Mesenteric fat pad (tissue), 1 donor: ENCODE measurements at places on chromosomes 1 and 21. TPM values are rescaled to one million over a fixed set of nuclear protein-coding genes. Genes with fewer than 3 reads are reported as not detected.

The ITLN2 gene
- not detected for total RNA-seq

The OR10J1 gene
- not detected for total RNA-seq

GRCh38 chr1:117295001-117295400 lies 72.2 kb upstream of the MAN1A2 start:
- DNase-seq, result no peak

DNA sequence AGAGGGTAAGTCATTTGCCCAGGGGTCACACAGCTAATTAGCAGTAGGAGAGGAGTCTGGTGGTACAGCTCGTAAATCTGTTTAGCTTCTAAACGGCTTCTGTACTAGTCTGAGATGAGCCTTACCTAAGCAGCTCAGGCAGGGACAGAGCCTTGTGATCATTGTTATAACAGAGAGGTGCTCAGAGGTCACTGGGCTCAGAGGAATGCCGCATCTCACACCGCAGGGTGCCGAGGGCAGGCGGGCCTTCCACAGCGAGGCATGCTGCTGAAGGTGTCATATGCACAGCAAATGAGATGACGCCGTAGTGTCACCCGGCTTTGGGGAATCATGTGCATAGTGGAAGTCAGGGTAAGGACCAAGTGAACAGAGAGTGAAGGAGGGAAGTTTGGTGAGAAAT lies 305.2 kb upstream of the FMN2 start:
- no peak for DNase-seq

The LMX1A gene
- total RNA-seq, result 0.32 TPM

- peak; percentile 77 for DNase-seq
Measured at GRCh38 chr1:203186446-203187303, at the start of gene CHI3L1. Gene CHI3L1 (minus strand): TSS chr1:203186704. CDS start chr1:203186623, 81 bp downstream.

- DNase-seq, result no peak
Measured at GRCh38 chr1:206635978-206636345, 626 bp downstream of the DYRK3 start.

DNA sequence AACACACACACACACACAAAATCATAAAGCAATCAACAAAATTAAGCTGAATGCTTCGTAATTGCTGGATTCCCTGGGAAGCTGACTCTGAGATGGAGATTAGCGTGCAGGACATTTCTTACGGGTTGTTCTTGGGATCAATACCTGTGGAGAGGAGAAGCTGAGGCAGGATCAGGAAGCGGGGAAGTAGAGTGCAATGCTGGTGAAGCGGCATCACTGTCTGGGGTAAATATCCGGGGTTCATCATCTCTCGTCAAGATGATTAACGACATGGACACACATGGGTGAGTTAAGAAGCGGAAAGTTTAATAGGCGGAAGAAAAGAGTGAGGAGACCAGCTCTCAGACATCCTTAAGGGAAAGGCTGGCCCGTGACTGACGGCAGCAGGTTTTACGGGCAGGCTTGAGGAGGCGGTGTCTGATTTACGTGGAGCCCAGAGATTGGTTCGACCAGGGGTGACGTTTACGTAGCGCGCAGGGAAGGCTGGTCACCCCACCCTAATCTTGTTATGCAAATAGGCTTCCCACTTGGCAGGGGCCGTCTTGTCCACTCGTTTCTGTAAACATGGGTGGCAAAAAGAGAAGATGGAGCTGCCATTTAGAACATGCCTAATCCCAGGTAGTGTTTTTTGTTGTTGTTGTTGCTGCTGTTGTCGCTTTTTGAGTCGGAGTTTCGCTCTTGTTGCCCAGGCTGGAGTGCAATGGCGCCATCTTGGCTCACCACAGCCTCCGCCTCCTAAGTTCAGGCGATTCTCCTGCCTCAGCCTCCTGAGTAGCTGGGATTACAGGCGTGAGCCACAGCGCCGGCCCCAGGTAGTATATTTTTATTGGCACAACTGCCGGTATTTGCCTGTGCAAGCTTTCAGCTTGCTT lies 135.6 kb upstream of the KCNJ15 start:
- no peak for DNase-seq

- DNase-seq, result no peak
Measured at GRCh38 chr1:84000954-84001495, 2.1 kb upstream of the TTLL7 start.

GRCh38 chr1:26779098-26779668 lies 8.6 kb upstream of the PIGV start:
- DNase-seq, result no peak

GRCh38 chr21:41706678-41707077 lies 60.2 kb downstream of the RIPK4 start:
- DNase-seq, result no peak

- no peak for DNase-seq
Measured at GRCh38 chr21:43609501-43610340, 49.6 kb downstream of the HSF2BP start.

The TEDDM1 gene
- not detected for total RNA-seq

DNA sequence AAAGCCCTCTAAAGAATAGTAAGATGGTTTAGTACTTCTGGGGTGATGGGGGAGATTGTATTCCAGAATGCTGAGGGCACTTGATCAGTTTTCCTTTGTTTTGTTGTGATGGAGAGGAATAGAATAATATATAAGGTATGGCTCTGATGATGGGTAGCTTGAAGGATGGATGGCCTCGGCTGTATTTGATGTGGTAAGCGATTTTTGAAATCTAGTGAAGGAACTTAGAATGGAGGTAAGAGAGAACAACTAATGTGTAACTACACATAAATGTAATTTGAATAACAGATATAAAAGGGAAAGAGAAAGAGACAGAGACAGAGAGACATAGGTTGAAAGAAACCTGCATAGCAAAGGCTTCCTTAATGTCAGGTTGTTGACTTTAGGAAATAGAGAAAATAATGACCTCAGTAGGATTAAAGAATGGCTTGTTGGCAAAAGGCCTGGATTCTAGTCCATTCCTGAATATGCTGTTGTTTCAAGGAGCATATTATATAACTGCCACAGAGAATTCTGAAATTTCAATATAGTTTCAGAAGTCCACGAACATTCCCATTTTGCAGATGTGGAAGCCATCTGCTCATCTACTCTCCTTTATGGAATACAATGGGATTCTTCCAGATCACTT lies 58.7 kb downstream of the NIBAN1 start:
- DNase-seq, result no peak

- DNase-seq, result no peak
Measured at GRCh38 chr1:224067621-224068457, 46.1 kb upstream of the FBXO28 start.

GRCh38 chr1:51525295-51525694 lies 6.2 kb upstream of the EPS15 start:
- DNase-seq, result no peak

GRCh38 chr1:92862605-92863004 lies 30.8 kb downstream of the RPL5 start:
- DNase-seq, result no peak

DNA sequence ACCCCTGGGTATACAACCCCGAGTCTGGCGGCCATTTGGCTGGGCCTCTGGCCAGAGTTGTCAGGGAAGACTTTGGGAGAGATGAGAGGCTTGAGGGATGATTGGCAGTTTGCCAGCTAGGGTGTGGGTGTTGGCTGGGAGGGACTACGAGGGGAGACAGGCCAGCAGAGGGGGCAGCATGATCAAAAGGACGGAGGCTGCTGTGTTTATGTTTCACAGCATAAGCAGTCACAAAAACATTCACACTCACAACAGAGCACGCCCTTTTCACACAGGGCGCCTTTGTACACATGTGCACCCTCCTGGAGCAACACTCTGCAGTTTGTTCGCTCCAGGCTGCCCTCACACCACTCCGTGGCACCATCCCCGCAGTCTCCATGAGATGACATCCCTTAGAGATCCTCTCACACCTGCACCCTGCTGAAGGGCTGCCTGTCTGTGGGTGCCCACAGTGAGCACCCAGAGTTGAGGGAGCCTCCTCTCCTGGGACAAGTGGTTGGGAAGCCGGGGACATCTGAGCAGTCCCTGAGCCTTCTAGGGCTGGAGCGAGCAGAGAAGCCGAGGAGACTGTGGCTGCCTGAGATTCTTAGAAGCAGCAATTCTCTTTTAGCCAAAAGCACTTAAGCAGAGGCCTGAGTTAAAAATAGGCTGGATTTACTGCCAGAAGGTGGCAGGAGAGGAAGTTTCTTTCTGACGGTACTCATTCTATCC lies 15.4 kb downstream of the EFNA3 start:
- DNase-seq, result no peak

The CELF3 gene
- total RNA-seq, result not detected

GRCh38 chr1:202692959-202693555 lies 17.2 kb downstream of the SYT2 start:
- no peak for DNase-seq

GRCh38 chr1:92505015-92505692 lies 18.4 kb upstream of the GFI1 start:
- DNase-seq, result no peak

DNA sequence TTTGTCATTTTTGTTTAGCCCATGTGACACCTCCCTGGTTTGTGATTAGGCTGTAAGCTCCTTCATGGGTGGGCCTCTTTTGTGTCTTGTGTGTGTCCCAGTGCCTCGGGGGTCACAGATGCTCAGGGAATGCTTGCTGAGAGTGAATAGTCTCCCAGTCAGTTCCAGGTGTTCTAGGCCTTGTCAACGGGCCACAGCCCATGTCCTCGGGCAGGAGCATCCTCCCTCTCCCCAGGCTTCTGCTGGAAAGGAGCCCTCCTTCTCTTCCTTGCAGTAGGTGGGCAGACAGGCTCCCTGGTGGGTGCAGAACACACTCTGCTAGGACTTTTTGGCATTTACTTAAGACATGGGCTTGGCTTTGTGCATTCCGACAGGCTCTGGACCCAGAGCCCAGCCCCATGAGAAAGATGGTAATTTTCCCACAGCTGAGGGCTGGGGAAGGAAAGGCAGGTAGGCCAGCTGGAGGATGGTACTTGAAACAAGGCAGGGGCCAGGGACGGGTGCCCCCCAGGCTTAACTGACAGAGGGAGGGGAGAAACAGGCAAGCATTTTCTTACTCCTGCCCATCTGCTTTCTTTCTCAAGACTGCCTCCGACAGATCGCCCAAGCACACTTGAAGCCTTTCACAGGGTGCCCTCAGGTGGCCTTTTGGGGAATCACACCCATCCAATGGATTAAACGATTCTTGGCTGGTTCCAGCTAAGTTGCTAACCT lies 7.1 kb upstream of the CPLANE2 start:
- peak; percentile 89 for DNase-seq

The NBPF10 gene
- 3.4 TPM for total RNA-seq

The HUNK gene
- total RNA-seq, result 0.55 TPM

DNA sequence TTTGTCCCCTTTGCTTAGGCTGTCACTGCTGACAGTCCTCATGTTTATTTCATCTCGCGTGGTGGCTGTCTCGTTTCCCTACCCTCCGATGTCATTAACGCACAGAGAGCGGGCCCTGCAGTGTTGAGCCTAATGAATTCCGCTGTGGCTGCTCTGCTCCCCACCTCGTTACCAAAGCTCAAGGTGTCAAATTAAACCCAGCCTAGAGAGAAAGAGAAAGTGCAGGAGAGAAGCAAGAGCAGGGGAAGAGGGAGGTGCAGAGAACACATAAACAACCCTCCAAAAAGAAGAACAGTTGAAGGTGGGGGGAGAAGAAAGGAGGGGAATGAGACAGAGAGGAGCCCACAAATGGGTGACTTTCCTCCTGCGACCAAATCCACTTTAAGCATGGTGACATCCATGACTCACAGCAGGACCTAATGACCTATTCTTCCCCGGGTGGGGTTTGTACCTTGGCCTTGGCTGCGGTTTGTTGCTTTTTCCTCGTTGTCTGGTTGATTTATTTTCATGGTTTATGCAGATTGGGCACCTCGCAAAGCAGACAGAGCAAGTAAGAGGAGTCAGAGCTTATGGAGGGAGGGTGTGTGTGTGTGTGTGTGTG lies 92.5 kb downstream of the PBX1 start:
- DNase-seq, result no peak

The TMEM79 gene
- 1.8 TPM for total RNA-seq

DNA sequence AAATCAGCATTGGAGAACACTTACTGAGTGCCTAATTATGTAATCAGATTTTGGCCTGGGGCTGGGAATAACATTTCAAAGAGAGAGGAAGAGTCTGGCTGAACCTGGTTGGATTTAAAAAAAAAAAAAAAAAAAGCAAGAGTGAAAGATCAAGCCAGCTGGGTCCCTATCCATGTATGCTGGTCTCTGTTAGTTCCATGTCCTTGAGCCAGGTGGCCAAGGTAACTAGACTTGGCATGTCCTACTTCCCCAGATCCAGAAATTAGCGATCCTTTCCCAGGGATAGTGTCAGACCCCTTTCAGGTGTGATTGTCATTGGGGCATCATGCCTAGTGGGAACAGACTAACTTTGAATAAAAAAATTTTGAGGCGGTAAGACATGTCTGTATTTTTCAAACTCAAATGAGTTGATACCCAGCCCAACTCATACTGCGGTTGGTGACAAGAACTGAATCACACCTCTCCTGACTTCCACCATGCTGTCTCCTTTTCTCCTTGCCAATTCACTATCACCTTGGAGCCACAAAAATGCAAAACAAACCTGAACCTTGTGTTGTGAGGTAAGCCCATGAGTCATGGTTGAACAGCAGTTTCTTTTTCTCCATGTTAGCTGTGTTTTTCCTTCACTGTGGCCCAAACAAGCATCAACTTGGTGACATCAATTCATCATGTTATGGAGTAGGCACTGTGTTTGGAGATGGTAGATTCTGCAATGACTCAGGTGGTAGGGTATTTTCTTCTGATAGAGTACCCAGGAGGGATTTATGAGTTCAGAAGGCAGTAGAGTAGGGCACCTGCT lies 24.5 kb upstream of the PPP2R5A start:
- DNase-seq, result no peak

The OLFML2B gene
- 29.5 TPM for total RNA-seq

The SPAG17 gene
- total RNA-seq, result not detected

- no peak for DNase-seq
Measured at GRCh38 chr1:89881415-89882058, 60.7 kb downstream of the LRRC8D start.

GRCh38 chr1:59978026-59978425 lies 51.5 kb upstream of the CYP2J2 start:
- DNase-seq, result no peak

The MCOLN3 gene
- 3.8 TPM for total RNA-seq

GRCh38 chr1:205990226-205990625 lies 13.0 kb downstream of the RAB7B start:
- DNase-seq, result no peak

The MMP23B gene
- 17.2 TPM for total RNA-seq

DNA sequence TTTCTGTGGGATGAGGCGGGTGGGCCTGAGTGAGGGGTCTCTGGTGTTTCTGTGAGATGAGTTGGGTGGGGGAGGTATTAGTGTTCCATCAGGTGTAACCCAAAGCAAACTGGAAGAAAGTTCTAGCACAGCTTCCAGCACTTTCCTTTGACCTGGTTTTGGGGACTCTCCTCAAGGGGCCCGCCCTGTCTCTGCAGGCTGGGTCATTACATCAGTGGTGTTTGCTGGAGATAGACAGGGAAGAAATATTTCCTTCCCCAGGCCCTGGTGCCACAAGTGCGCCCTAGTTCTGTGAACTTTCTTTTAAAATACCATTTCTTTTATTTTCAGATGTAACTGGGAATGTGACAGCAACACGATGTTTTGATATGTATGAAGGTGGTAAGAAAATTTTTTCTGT lies 16.5 kb upstream of the MX2 start:
- DNase-seq, result no peak

GRCh38 chr1:3928586-3928985 lies 28.5 kb upstream of the C1orf174 start:
- no peak for DNase-seq

GRCh38 chr1:49424782-49425181 lies 599.0 kb downstream of the AGBL4 start:
- DNase-seq, result no peak

The THRAP3 gene
- 94.3 TPM for total RNA-seq

- DNase-seq, result no peak
Measured at GRCh38 chr1:18946550-18947381, 9.7 kb downstream of the IFFO2 start.

The DNASE2B gene
- total RNA-seq, result 0.39 TPM

- DNase-seq, result no peak
Measured at GRCh38 chr21:46033410-46034400, 52.1 kb downstream of the COL6A1 start.

- no peak for DNase-seq
Measured at GRCh38 chr1:164842870-164843269, 283.9 kb downstream of the PBX1 start.

The OR2L5 gene
- total RNA-seq, result not detected
